Smooth muscle cell of the umbilical artery (primary cell): ENCODE measurements at places on chromosomes 11 and 22. TPM values are rescaled to one million over a fixed set of nuclear protein-coding genes. Genes with fewer than 3 reads are reported as not detected.

The LRRC74B gene
- under 0.01 TPM in 1 of 2 replicates, not detected in the other for total RNA-seq

The DDI1 gene
- not detected in 2 replicates for total RNA-seq

The CDHR5 gene
- total RNA-seq, result not detected in 2 replicates

The TBX1 gene
- total RNA-seq, result not detected in 2 replicates

The TRIM49C gene
- not detected in 2 replicates for total RNA-seq

The SCYL1 gene
- total RNA-seq, result 91.8 and 103 TPM in 2 replicates

The TRIM51 gene
- not detected in 2 replicates for total RNA-seq

The HEPN1 gene
- 0.09 TPM in 1 of 2 replicates, not detected in the other for total RNA-seq

The RASGRP2 gene
- 0.09 and 0.30 TPM in 2 replicates for total RNA-seq

The LMO2 gene
- 0.09 TPM in 1 of 2 replicates, not detected in the other for total RNA-seq

The OR51B4 gene
- not detected in 2 replicates for total RNA-seq

The CADM1 gene
- 8.4 and 65.3 TPM in 2 replicates for total RNA-seq

The OR8B2 gene
- total RNA-seq, result not detected in 2 replicates

The APOL5 gene
- total RNA-seq, result not detected in 2 replicates

The CRYAB gene
- total RNA-seq, result 3.0 and 6.0 TPM in 2 replicates

The KCNJ1 gene
- total RNA-seq, result not detected in 2 replicates

The NLRX1 gene
- total RNA-seq, result 12.9 and 14.0 TPM in 2 replicates

The PDXP gene
- total RNA-seq, result 13.7 and 15.0 TPM in 2 replicates

The CUL5 gene
- 41.6 and 45.6 TPM in 2 replicates for total RNA-seq

The TRIM49D2 gene
- not detected in 2 replicates for total RNA-seq

The GRAMD1B gene
- total RNA-seq, result 7.7 and 10.1 TPM in 2 replicates

The TNNT3 gene
- not detected in 2 replicates for total RNA-seq

The BANF1 gene
- total RNA-seq, result 8.3 and 15.7 TPM in 2 replicates

The MRE11 gene
- 8.9 and 11.0 TPM in 2 replicates for total RNA-seq

The OR10D3 gene
- total RNA-seq, result not detected in 2 replicates

The GALNT18 gene
- 49.0 and 51.7 TPM in 2 replicates for total RNA-seq

The SLC22A8 gene
- not detected in 2 replicates for total RNA-seq

The TRMT2A gene
- total RNA-seq, result 40.7 and 42.3 TPM in 2 replicates

The TRPM5 gene
- not detected in 2 replicates for total RNA-seq

The NFAM1 gene
- under 0.01 and 0.09 TPM in 2 replicates for total RNA-seq

The IGSF9B gene
- total RNA-seq, result under 0.01 and 0.51 TPM in 2 replicates

The KRTAP5-9 gene
- not detected in 2 replicates for total RNA-seq

The PHLDB1 gene
- total RNA-seq, result 96.2 and 140 TPM in 2 replicates

The C11orf91 gene
- total RNA-seq, result not detected in 2 replicates

The TUB gene
- 3.1 and 5.3 TPM in 2 replicates for total RNA-seq

The PNPLA5 gene
- not detected in 2 replicates for total RNA-seq

The OTOG gene
- not detected in 2 replicates for total RNA-seq

The POU2AF3 gene
- not detected in 2 replicates for total RNA-seq

The MS4A6E gene
- total RNA-seq, result not detected in 2 replicates

The SIPA1 gene
- total RNA-seq, result 17.2 and 37.5 TPM in 2 replicates

The LUZP2 gene
- total RNA-seq, result 1.1 and 8.0 TPM in 2 replicates

The GGTLC2 gene
- not detected in 2 replicates for total RNA-seq

The OR2D2 gene
- 0.78 TPM in 1 of 2 replicates, not detected in the other for total RNA-seq

The SLC29A2 gene
- total RNA-seq, result 0.30 and 0.97 TPM in 2 replicates

The RAPSN gene
- total RNA-seq, result under 0.01 and 0.05 TPM in 2 replicates

The FOXR1 gene
- total RNA-seq, result not detected in 2 replicates

The MPEG1 gene
- not detected in 2 replicates for total RNA-seq

The SLC17A6 gene
- total RNA-seq, result not detected in 2 replicates

The EXPH5 gene
- total RNA-seq, result 0.09 and 0.30 TPM in 2 replicates

The STK33 gene
- total RNA-seq, result 4.3 and 5.3 TPM in 2 replicates

The NPAS4 gene
- total RNA-seq, result not detected in 2 replicates

The DEFB131B gene
- not detected in 2 replicates for total RNA-seq

The GRM5 gene
- total RNA-seq, result under 0.01 and 0.05 TPM in 2 replicates

The OR8G1 gene
- total RNA-seq, result not detected in 2 replicates

The RAG2 gene
- total RNA-seq, result not detected in 2 replicates

The ST3GAL4 gene
- total RNA-seq, result 31.2 and 35.2 TPM in 2 replicates

The PDE2A gene
- total RNA-seq, result 0.30 and 1.3 TPM in 2 replicates

The PRG3 gene
- total RNA-seq, result not detected in 2 replicates
